Stimulated activated CD8-positive, alpha-beta memory T cell treated with anti-CD3 and anti-CD28 coated beads, Interleukin-15, amount 100 ng/mL, for 4 hours (primary cell): ENCODE measurements at places on chromosomes 4 and X.

DNA sequence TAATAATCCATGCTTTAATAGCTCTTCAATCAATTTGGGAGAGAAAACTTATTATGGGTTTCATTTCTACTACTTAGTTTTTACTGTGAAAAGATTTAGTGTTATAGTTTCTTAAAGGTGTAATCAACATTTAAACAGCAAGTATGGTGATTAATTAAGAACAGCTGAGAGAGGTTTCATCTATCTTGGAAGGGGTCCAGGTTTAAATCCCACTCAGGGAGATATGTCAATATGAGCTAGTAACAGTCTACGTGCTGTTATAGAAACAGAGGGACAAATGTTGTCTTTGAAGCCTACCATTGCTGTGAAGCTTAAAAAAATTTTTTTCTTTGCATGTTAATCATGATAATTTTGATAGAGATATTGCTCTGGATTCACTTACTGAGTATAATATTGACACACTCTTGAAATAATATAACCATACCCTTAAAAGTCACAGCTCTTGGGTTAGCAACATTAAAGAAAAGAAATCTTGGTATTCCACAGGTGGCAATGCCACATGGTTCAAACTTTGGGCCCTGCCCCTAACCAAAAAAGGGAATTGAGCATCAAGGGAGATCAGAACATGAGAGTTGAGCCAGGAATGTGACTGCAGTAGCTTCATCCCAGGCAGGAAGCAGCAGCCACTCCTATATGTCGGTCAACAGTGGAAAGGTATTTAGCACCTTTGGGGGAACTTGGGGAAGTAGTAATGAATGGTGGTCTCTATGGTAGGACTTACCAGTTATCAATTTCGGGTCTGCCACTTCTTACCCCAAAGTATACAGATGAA is 107.8 kb downstream of the ANK2 start:
- no peak for DNase-seq

- DNase-seq = no peak
These were observed 264.6 kb upstream of the HAND2 start for GRCh38 chr4:173794662-173795061.

- DNase-seq = no peak
These were observed 12.0 kb downstream of the PDLIM5 start for GRCh38 chr4:94463771-94464170.

- DNase-seq = no peak
These were observed 9.6 kb downstream of the RHOH start for GRCh38 chr4:40206426-40206825.

- DNase-seq = no peak
These were observed 23.6 kb upstream of the GRSF1 start for GRCh38 chr4:70863099-70863790.

DNA sequence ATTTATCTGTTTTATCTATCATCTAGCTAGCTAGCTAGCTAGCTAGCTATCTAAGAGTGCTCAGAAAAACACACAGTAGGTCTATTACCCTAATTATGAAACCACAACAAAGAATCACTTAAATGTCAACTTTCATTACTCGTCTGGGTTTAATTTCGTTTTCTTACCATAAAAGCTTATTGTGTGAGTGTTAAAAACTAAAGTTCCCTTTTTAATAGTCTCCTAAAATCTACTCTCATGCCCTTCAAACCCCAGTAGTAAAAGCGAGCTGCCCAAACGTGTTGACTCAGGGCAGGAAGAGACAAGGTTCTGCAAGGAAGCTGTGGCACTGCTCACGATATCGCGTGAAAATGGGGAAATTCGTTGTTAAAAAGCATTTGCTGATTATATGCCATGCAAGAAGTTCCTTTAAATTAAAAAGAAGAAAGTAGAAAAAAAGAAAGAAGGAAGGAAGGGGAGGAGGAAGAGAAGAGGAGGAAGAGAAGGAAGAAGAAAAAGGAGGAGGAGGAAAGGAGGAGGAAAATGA is 595 bp downstream of the MBNL3 start:
- no peak for DNase-seq

DNA sequence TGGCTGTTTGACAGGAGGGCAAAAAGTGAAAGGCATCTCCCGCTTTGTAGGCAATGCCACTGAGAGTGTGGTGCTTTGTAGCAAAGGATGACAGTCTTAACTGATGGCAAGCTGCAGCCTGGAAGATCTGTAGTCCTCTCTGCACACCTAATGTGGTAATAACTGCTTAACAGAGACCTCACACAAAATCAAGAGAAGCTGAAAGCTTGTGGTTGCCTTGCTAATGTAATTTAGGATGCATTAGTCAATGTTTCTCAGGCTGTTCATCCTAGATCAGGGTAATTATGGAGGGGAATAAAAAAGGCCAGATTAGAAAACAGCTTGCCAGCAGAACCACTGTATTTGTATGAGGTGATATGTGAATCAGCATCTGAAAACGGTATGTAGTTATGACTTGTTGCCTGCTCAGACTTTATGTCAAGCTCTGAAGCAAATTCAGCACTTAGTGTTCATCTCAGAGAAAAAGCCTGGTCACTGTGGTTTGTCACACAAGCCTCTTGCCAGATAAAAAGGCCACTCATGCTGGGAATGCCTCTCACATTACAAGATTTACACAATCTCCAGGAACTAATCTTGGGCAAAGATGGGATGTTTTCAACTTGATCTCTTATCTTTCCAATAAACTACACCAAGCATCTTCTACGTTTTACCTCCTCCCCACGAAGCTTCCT is 130.8 kb downstream of the ENOX2 start:
- no peak for DNase-seq

GRCh38 chr4:176321589-176321988 is 1.8 kb downstream of the SPCS3 start:
- DNase-seq = no peak

DNA sequence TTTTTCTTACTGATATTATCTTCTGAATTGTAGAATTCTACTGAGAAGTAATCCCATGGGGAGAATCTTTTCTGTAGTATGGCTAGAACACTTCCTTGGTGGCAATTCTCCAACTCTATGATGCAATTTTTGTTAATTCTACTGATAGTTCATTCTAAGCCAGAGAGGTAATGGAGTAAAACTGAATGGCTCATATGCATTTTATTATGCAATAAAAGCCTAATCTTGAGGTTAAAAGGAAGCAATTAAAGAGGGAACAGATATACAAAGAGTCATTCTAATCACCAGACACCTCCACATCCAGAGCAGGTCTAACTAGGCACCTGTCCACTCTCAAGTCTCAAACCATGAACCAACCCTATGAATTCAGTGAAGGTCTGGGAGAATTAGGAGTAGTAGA is 9.7 kb downstream of the RAP2C start:
- no peak for DNase-seq

DNA sequence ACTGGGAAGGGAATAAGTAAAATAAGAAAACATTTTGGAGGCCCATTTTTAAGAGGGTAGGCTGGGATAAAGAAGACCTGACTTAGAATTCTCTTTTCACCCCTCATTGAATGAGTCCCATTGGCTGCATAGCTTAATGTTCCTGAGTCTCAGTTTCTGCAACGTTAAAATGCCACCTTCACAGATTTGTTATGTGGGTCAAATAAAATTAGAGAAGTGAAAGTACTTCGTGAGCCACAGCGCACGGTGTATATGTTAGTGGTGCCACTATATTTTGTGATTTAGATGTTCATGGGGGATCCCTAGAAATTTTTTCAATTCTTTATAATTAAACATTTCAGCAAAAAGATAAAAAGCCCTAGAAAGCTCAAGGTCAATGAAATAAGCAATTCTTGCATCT is 109.2 kb upstream of the HS3ST1 start:
- no peak for DNase-seq

DNA sequence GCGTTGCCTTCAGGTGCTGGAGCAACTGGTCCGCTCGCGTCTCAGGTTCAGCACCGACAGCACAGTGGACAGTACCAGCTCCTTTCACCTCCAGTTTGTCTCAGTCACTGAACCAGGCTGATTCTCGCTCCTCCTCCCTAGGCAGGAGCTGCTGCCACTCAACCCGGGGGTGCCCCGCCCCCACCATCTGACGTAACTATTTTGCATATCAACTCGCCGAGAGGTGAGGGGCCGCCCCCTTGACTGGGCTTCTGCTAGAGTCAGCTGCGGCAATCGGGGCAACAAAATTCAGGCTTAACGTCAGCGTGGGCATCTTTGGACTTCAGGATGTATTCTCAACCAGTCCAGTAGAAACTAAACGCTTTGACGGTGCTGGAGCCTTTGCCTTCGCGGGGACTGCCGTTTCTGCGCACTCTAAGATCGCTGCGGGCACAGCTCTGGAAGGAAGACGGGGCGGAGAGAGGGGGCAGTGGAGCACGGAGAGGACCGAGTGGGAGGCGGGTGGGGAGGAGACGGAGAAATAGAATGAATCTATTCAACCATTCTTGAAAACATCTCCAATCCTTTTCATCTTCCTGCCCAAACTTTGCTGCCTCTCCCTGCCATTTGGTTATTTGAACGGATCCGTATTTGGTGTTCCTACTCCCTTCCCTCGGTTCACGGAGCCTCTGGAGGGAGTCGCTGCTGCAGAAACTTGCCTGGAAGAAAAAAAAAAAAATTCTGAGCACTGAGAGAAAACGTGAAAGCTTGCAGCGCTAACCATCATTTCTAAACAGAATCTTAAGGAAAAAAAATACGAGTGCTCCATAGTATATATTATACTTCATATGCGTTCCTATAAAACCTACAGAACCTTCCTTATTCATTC is at the start of gene FSTL5:
FSTL5 (minus strand) TSS at position 109 of the 868 bp plus-strand sequence. CDS start 52,604 bp downstream, outside the sequence.
- DNase-seq = no peak

DNA sequence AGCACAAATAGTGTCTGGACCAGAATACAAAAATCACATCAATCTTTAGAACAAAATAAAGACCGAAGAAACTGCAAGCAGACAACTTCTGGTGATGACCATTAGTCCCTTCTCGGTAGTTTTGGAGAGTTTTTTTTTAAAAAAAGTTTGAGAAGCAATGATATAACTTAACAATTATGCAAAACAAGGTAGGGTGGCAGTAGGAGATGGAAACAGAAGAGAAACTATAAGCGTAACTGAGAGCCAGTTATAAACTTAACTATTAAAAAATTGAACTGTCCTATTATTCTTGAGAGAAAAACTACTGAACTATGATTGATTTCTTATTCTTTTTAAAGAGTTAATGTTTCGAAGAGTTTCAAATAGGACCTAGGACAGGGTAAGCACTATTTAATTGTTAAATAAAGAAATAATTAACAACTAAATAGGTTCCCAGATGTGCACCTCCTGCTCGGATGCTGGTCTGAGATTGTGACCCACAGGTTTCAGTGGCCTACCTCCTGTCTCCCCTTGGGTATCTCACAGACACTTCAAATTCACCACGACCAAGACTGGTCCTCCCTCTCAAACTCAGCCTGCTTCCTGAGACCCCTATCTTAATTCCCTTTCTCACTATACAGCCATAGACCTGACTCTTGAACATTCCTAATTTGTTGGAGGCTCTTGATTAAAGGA is 81.3 kb downstream of the LEF1 start:
- DNase-seq = no peak

DNA sequence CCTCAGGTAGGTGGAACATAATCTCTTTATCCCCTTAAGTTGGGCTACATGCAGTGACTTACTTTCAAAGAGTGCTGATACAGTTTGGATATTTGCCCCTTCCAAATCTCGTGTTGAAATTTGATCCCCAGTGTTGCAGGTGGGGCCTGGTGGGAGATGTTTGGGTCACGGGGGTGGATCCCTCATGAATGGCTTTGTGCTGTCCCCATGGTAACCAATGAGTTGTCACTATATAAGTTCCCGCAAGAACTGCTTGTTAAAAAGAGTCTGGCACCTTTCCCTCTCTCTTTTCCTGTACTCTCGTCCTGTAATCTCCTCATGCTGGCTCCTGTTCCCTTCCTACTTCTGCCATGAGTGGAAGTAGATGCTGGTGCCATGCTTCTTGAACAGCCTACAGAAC is 71.3 kb downstream of the GLRA3 start:
- DNase-seq = no peak

GRCh38 chr4:124948976-124949597 is 236.6 kb upstream of the ANKRD50 start:
- DNase-seq = no peak

- no peak for DNase-seq
These were observed 158.6 kb upstream of the LCORL start for GRCh38 chr4:18180122-18180521.

- no peak for DNase-seq
These were observed 37.9 kb upstream of the NKAP start for GRCh38 chrX:119981286-119982070.

DNA sequence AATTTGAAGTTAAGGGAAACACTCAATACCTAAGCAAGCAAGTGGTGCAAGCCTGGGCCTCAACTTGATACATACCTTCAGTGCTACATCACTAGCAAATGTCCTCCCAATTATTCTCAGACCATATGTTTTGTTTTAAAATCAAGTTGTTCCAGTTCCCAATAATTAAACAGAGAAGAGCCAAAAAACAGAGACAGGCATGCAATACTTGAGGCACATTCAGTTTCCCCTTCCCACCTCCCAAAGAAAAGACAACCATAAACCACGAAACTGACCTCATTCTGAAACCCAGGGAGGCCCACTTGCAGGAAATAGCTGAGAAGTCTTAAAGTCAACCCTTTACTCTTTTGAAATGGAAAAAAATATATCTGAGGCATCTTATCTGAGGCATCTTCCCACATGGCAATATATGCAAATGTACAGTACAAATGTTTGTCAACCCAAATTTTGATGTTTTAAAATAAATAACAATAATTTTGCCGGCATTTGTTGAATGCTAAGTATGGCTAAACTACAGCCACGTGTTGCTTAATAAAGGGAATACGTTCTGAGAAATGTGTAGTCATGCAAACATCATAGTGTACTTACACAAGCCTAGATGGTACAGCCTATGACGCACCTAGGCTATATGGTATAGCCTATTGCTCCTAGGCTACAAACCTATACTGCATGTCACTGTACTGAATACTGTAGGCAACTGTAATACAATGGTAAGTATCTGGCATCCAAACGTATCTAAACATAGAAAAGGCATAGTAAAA is 147.5 kb downstream of the TSPAN5 start:
- no peak for DNase-seq

DNA sequence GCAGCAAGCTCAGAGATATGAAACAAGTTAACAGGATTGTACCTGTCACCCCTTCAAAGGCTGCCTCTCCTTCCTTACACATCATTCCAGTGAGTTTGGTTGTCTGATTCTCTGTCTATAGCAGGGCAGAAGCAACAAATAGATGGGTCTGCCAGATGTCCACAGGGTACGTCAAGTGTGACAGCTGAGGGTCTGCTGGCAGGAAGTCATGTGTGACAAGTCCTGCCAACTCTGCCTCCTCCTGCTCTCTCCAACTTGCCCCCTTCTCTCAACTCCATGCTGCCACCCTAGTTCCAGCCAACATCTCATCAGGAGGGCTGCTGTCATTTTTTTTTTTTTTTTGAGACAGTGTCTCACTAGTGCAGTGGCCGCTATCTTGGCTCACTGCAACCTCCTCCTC is 109.2 kb downstream of the NSUN7 start:
- no peak for DNase-seq

GRCh38 chr4:140930557-140930956 is 174.4 kb upstream of the TBC1D9 start:
- DNase-seq = no peak

DNA sequence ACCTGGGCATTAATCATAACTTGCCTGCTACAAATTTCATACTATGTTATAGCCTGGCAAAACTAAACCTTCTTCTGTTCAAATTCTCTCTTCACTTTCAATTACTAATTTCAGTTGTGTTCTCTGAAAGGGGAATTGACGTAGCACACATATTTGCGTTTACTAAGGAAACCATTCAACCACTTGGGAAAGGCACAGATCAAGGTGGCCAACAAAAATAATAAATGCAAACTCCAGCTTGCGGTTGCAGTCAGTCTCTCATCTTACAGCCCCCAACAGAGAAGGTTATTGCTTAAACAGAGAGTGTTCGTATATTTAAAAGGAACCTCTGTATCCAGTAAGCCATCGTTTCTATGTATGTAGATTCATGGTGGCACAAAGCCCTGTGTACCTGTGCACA is 4.0 kb downstream of the SRPX start:
- DNase-seq = no peak
